Esophagus squamous epithelium (tissue), 5 donors: ENCODE measurements at places on chromosomes 1 and 21. TPM values are rescaled to one million over a fixed set of nuclear protein-coding genes. Genes with fewer than 3 reads are reported as not detected.

GRCh38 chr1:206135248-206135647 lies 18.1 kb upstream of the AVPR1B start:
- DNase-seq = no peak

Gene CEP104
- total RNA-seq = 24.4 TPM

Gene TP73
- 6.0 TPM for total RNA-seq

- no peak for DNase-seq
These were observed 62.3 kb downstream of the SLC19A1 start for GRCh38 chr21:45479691-45480675.

Gene IGSF3
- total RNA-seq = 42.2 TPM

Gene GCSAML
- not detected for total RNA-seq

- no peak for DNase-seq
These were observed 517.6 kb upstream of the ADGRL4 start for GRCh38 chr1:79524126-79524525.

DNA sequence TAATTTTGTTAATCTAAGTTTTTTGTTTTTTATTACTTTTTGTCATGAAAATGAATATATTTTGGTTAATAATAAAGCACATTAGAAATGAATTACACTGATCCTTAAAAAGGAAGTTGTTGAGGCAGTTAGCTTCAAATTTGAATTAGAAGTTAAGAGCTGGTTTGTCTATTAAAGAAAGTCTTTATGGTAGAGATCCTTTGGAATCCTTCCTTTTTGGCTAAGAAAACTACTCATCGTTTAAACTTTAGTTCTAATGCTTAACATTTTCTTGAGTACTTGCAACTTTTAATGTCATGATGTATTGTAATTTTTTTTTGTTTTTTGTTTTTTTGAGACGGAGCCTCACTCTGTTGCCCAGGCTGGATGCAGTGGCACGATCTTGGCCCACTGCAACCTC lies 2.4 kb downstream of the PTBP2 start:
- DNase-seq = no peak

Gene FCRL5
- total RNA-seq = 0.09 TPM

GRCh38 chr1:245772325-245772724 lies 617.5 kb downstream of the KIF26B start:
- no peak for DNase-seq

- no peak for DNase-seq
These were observed 97.5 kb upstream of the CTTNBP2NL start for GRCh38 chr1:112298558-112298957.

- DNase-seq = no peak
These were observed 22.3 kb downstream of the RRP1B start for GRCh38 chr21:43681650-43682049.
